ENCODE measurements at places on chromosomes 16 and 17. TPM values are rescaled to one million over a fixed set of nuclear protein-coding genes. Genes with fewer than 3 reads are reported as not detected.

- DNase-seq, result no peak
These were observed 196.7 kb downstream of the FTO start for GRCh38 chr16:53900667-53901066.

DNA sequence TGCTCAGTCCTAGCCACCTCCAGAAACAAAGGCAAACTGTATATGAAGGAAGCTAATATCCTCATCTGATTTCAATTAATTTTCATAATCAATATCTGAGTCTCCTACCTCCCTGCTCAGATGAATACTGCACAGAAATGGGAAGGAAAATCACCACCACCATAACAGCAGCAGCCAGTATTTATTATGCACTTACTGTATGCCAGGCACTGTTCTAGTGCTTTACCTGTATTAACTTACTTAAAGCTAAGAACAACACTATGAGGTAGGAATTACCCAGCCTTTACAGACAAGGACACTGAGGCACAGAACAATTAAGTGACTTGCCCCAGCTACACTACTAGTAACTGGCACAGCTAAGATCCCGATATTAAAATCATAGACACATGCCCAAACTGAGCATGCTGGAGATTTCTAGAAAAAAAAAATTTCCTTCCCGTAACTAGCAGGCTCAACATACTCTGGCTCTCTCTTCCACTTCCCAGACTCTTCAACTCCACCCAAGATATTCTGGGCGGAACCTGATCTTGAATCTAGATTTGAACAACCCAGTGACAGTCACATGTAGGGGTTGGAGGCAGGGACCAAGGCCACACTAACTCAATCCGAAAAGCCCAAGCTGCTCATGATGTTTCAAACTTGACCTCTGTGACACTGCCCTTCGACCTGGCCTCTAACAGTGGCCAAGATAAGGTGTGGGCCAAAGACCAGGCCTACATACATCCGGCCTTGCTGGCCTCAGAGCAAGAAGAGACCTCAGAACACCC, 3.9 kb downstream of the TRIM25 start:
- peak; percentile 61 for DNase-seq

The STH gene
- total RNA-seq, result not detected

The ASB16 gene
- total RNA-seq, result not detected

DNA sequence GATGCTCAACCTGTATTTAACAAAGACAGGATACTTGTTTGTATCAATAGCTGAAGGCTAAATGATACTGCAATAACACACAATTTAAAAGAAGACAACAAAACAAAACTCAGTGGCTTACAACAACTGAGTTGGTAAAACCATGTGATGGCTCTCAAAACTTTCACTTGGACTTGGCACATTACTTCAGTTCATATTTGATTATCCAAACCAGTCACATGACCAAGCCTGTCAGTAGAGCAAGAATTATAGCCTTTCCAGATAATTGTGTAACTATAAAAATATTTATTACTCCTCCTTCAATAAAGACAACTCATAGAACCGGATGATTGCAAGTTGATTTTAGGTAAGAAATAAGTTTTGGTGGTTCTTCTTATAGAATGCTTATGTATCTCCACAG, 56.8 kb downstream of the NQO1 start:
- no peak for DNase-seq

GRCh38 chr17:39972271-39972670, 8.3 kb upstream of the PSMD3 start:
- DNase-seq, result no peak

The ARL5C gene
- not detected for total RNA-seq
